Stimulated activated CD4-positive, alpha-beta T cell treated with anti-CD3 and anti-CD28 coated beads, Interleukin-1b, Interleukin-23, amount 100 ng/mL, for 48 hours (primary cell): ENCODE measurements at places on chromosomes 13 and 19.

DNA sequence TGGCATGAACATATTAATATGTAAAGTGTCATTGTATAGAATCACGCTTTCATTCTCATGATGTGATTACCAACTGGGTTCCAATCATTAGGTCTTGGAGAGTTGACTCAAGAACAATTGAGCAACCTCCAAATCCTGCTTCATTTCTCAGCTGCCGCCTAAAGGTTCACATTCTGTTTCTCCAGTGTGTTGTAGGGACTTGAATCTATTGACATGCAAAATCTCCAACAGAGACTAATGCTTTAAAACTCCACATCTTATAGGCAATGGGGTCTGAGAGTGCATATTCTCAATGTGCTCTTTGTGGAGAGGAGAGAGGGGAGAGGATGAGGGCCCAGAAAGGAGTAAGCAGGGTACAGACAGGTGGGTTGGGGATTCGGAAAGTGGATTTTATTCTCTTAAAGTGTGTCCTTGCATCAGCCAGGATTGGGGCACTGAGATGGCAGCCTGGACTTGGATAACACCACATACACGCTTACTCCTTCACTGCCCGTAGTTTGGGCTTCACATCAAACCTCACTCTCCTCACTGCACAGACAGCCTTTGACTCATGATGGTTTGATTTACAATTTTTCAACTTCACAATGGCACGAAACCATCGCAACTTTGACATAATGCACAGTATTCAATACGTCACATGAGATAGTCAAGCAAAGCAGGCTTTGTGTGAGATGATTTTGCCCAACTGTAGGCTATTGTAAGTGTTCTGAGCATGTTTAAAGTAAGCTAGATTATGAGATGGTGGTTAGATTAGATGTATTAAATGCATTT lies 241.3 kb upstream of the IRS2 start:
- DNase-seq: no peak

GRCh38 chr13:90534617-90535370 lies 812.7 kb upstream of the MIR17HG start:
- no peak for DNase-seq

GRCh38 chr19:11570039-11570462 lies 7.4 kb downstream of the ACP5 start:
- DNase-seq: no peak

DNA sequence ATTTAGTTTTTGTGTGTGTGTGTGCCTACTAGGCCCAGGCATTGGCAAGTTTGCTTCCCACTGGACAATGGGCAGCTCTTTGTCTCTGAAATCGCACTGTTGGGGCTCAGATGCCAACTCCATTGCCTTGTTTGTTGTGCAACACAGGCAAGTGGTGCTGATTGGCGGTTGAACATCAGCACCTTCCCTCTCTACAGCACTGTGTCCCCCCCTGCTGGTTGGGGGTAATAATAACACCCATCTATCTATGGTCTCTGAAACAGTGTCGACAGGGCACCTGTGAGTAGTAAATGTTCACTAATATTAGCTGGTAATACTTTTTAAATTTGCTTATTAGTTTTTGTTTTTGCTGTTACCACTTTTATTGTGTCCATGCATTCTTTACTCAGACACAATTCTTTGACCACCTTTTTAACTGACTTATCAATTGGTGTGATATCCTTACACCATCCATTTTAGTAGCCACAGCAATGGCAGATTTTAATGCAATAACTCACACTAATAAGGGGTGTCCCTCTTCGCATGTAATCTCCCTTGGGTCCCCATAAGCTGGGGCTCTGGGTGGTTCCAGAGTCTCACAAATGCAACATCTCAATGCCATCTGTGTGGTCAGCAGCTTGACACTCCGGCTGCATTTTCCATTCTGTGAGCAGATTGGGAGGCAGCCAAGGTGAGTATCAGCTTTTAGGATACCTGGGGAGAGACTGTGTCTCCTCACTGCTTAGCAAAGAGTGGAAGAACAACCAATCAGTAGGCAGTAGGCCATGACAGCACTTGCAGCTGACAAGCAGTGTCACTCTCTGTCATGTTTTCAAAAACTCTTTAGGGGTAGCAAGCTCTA lies 47.7 kb upstream of the UQCRFS1 start:
- peak; percentile 39 for DNase-seq

DNA sequence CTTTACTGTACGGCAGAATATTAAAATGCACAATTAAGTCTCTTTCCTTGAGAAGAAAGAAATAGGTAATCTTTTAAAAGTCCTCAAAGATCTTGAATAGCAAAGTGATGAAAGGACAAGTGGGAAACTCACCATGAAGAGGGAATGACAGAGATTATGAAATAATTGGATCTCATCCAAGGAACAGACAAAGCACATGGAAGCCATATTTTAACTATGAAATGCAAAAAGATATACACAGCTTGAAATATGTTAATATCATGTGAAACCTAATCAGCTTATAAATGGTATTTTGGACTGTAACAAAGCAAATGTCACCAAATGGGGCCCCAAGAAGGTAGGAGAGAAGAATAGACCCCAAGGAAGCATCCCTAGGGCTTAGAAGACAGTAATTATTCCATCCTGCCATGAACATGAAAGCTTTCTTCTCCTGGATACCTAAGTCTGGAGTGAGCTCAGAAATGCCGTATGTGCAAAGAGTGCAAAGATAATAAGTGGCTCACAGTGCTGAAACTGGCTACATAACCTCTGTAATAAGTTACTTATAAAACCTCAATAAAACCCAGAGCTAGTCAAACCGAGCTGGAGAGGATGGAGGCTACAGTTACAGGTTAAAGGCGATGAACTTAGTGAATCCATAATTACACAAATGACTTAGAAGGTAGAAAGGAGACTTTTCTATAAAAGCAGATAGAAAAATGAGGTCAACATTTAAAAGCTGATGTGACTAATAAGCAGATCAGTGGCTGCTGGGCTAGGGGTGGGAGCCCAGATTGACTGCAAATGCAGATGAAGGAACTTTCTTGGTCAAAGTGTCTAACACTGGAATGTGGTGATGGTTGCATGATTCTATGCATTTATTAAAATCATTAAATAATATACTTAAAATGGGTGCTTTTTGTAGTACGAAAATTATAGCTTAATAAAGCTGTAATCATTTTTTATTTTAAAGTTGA lies 34.4 kb downstream of the DCLK1 start:
- no peak for DNase-seq

- no peak for DNase-seq
These were observed 44.8 kb downstream of the ING1 start for GRCh38 chr13:110758195-110758805.

DNA sequence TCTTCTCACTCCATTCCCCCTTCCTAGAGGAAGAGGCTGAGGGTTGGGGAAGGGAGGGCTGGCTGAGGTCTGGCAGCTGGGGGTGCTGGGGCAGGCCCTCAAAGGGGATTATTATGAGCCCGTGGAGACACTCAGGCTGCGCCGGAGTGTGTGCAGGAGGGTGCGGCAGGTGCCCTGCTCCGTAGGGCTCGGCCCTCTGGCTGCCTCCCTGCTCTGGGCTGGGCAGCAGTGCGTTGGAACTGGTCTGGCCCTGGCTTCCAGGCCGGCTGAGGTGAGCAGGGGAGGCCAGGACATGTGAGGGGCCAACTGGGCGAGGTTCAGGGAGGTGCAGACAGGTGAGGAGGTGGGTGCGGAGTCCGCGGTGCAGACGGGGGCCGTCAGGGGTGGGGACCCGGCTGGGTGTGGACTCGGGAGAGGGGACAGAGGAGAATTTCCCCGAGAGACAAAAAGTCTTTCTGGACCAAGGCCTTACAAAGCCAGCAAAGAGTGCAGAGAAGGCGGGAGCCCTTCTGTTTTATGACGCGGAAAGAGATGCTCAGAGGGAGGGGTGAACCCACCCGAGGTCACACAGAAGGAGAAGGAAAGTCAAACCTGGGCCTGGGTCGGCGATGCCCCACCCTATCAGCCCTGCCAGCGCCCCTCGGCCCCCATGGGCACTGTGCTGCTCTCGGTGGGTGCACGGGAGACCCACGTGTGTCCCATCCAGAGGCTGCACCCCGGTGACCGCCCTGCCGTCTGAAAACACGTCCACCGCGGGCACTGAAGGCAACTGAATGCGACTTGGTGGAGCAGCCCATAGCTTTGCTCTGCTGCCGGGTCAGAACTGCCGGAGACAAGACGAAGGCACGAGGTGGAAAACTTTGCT lies 31.0 kb downstream of the PIP5K1C start:
- DNase-seq: no peak

GRCh38 chr19:44890366-44891015 lies 563 bp upstream of the TOMM40 start:
- peak; percentile 100 for DNase-seq

GRCh38 chr19:43466793-43467192 lies 1.4 kb upstream of the LYPD3 start:
- DNase-seq: no peak

DNA sequence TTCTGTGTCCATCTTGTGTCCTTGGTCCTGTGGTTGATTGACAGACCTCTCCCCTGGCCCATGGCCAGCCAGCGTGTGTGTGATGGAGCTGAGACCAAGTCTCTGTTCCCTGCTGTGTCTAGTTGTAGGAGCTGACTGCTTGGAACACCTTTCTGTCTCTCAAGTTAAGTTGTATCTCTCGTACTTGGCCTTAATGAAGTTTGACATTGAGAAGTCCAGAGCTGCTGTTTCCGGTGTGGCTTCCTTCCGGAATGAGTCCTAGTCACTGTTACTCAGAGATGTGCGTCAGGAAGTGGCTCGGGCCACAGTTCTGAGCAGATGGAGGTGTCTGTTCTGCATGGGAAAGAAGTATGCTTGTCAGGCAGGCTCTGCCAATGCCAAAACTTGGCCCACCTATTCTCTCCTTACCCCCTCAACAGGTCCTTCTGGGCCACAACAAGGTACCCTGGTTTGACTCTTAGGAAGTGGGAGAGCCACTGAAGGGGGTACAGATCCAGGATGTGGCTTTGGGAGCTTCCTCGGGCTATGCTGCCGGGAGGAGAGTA lies 54.3 kb downstream of the GATAD2A start:
- peak; percentile 79 for DNase-seq

DNA sequence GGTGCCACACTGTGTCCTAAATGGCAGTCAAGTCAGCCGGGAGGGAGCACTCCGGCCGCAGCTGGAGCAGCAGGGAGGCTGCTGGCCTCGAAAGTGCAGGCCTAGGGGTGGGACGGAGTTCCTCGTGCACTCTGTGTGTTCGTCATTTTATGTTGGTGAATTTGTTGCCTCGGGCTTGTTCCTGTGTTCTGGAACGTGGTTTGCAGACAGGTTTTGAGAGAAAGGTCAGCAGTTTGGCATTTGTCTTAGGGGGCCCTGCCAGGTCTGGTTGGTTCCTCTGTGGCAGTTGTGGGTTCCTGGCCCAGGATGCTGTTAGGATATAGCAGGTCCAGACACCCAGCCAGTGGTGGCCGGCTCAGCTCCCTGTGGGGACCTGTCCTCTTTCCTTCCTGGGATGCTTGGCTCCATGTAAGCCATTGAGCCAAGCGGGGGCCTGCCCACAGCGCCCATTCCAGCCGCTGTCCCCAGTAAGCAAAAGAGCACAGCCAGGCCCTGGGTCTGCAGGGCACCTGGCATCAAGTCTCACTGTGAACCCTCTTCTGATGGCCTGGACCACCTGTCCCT lies 30.0 kb downstream of the MPHOSPH8 start:
- DNase-seq: no peak

- no peak for DNase-seq
These were observed 30.8 kb upstream of the CEBPA start for GRCh38 chr19:33333151-33333550.

GRCh38 chr13:73273745-73274144 lies 214.9 kb downstream of the KLF5 start:
- DNase-seq: no peak

DNA sequence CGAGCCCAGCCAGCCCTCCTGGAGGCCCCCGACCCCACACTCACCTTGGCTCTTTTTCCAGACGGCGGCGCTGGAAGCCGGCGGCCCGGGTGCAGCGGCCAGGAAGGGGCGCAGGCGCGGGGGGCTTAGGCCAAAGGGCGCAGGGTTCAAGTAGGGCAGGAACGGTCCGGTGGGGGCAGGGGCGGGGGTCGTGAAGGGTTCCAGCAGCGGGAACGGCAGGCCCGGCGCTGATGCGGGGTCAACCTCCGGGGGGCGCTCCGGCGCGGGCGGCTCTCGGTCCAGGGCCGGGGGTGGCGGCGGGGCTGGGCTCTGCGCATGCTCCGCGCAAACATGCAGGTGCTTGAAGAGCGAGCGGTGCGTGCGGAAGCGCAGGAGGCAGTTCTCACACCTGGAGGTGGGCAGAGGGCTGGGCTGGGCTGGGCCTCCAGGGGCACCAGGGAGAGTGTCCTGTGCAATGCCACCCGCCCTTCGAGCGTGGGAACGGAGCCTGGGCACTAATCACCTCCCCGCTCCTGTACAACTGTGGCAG lies 2.3 kb downstream of the ZNF414 start:
- DNase-seq: no peak

GRCh38 chr19:31303262-31303815 lies 45.9 kb downstream of the TSHZ3 start:
- no peak for DNase-seq

- no peak for DNase-seq
These were observed 64.3 kb upstream of the C13orf46 start for GRCh38 chr13:114038211-114038613.

DNA sequence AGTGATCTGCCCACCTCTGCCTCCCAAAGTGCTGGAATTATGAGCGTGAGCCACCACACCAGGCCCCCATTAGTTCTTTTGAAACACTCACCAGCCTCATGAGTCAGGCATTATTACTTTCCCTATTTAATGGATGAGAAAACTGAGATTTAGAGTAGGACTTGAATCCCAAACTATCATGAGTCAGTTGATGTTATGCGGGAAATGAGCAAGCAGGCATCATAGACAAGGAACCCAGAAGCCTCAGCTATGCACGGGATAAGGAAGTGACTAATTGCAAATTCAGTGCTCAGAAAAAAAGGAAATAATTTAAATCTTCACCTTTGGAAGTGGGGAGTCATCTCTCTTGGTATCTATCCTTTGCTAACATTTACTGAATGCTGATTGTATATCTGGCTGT lies 217.5 kb downstream of the ABCC4 start:
- DNase-seq: no peak

DNA sequence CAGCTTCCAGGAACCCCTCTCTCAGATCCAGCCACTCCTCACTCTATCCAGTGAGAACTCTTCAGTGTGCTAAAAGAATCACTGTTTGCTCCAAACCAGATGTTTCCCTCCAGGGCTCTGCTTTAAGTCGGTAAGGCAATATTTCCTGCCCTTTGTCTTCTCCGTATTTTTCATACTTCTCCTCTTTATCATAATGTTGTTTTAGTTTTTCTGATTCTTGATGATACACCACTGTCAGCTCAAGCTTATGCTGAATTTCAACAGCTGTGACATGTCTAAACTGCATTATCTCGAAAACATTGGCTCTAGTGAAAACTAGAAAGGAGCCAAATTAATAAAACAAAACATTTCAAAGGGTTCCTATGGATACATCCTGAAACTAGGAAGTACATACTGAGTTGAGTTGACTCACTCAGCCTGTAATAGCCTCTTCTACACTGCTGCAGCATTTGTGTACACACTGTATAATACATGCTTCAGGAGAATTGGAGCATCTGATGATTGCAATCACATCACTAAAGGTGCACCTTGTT lies 39.8 kb downstream of the GPR180 start:
- DNase-seq: no peak

DNA sequence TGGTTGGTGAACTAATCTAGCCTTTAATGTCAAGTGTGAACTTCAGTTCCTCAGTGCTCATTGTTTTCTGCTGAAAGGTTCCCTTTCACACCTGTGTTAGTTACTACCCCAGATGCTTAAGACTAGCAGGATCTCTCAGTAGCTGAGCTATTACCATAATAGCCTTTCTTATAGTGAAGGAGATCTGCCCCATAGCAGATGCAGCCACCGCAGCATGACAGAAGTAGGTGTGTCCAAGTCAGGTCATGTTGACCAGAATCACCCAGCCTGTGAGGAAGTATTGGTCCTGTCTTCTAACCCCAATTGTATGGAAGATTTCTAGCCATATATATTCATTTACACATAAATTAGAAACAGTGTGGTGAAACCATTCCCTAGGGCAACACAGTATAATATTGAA lies 37.3 kb downstream of the ZAR1L start:
- no peak for DNase-seq
